ENCODE measurements at places on chromosomes 1 and 21.

DNA sequence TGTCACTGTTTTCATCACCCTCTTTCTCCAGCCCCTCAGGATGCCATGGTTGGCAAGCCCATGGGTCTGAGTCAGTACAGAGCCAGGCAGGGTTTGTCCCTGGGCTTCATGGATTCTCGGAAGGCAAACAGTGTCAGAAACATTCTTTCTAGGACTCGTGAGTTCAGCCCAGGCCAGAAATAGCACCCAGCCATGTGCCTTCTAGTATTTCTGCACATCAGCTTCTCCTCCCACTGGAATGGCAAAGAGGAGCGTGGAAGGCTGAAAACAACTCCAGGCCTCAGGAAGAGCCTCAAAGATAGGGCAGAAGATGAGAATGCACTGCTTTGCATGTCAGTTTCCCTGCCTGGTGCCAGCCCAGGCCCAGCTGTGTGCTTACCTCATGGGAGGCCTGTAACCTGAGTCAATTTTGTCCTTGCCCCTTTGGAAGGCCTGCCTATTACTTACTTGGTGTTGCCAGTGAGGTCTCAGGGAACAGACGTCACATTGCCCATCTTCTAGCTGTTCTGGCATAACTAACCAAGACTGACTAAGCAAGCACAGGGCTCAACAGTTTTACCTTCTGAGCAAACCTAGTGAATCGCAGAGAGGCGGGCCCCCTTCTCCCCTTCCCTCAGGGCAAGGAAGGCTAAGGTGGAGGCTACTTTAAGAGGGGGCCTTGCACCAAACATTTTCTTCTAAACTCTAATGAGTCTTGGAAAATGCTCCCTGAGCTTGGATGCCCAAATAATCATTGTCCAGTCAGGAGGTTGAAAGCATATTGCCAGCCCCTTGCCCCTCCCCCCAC, 42.4 kb downstream of the GLUL start:
- DNase-seq, result no peak

DNA sequence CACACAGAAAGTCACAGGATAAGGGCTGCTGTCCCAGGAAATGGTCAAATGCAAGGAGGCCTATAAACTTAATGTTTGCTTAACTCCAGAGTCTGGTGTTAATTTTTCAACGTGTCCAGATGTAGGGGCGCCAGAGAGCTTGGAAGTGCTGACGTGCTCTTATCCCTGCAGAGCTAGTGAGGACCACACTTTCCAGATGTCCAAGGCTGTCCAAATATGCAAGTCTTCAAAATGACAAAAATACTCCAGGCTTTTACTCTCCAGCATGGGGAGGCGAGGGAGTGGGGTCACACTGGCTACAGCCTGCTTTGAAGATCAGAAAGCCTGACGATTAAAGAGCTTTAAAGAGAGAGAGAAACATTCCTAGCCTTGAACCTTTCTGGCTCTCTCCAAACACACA, 57.6 kb downstream of the ABCA4 start:
- no peak for DNase-seq

- DNase-seq, result no peak
Observed at GRCh38 chr1:81525085-81525484, 275.6 kb upstream of the ADGRL2 start.

- no peak for DNase-seq
Observed at GRCh38 chr1:228152918-228153258, 3.2 kb downstream of the GJC2 start.

DNA sequence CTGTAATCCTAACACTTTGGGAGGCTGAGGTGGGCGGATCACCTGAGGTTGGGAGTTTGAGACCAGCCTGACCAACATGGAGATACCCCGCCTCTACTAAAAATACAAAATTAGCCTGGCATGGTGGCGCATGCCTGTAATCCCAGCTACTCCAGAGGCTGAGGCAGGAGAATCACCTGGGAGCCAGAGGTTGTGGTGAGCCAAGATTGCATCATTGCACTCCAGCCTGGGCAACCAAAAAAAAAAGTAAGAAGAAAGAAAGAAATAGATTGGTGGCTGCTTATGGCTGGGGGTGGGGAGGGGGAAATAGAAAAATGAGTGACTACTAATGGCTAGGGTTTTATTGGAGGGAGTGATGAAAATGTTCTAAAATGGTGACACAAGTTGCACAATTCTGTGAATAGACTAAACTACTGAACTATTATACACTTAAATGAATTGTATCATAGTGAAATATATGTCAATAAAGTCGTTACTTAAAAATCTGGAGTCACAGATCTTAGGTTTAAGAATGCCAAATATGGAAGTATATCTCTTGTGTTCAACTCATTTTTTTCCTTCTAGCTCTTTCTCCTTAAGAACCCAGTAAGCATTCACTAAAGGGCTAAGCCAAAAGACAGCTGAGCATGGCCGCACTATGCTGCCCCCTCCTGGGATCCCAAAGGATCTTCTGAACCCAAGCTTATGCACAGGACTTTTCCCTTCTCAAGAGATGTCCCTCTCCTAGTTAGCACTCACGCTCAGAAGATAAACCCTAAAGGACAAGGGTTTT, 3.2 kb upstream of the NPL start:
- DNase-seq, result no peak

DNA sequence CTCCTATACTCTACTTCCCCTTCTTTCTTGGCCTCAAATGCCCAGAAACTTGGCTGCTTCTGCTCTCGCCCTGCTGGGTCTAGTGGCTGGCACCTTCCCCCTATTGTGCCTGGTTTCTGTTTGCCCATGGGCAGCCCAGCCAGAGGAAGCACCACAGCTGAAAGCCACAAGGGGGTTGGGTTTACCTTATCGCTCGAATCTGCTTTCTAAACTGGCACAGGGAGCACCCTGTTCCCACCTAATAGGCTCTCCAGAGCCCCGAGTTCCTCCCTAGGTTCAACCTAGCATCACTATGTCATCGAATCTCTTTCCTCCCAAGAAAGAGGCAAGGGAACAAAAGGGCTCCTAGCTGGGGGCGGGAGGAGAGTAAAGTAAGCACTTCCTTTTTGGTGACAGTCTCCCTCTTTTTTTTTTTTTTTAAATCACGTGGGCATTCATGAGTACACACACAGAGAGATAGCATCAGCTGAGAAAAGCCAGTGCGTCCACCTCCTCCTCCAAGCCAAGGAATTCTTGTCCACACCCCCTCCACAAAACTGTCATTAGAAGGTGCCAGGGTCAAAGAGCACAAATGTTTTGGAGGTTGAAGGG, 72.8 kb downstream of the PLEKHA6 start:
- no peak for DNase-seq

GRCh38 chr1:172700556-172700955, 41.7 kb downstream of the FASLG start:
- no peak for DNase-seq

DNA sequence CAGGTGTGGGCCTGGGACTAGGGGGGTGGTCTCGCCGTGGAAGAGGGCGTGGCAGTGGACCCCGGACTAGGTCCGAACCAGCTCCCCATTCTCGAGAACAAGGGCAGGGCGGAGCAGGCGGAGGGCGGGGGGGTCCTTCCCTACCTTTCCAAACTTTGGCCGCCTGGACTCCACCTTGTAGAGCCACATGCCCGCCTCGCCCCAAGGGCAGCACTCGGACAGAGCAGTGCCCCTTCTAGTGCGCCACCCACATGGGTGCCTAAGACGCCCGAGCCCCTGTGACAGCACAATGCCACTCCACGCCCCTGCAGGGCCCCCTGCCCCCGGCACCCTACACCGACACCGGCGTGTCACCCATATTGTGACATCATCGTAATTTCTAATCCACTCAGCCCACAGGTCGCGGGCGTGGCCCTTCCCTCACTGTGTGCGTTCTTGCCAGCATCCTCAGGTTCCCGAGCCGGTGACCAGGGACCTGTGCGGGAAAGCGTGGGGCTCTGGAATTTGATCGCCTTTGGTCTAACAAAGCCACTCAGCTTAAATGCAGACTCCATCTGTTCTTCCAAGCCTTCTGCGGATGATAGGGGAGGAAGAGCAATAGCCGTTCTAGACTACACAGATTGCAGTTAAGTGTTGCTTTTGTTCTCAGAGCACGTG, 553 bp upstream of the STMN1 start:
- no peak for DNase-seq

GRCh38 chr1:243487649-243488227, 231.9 kb downstream of the SDCCAG8 start:
- DNase-seq, result no peak

- no peak for DNase-seq
Observed at GRCh38 chr21:33441489-33442477, 38.0 kb downstream of the TMEM50B start.

DNA sequence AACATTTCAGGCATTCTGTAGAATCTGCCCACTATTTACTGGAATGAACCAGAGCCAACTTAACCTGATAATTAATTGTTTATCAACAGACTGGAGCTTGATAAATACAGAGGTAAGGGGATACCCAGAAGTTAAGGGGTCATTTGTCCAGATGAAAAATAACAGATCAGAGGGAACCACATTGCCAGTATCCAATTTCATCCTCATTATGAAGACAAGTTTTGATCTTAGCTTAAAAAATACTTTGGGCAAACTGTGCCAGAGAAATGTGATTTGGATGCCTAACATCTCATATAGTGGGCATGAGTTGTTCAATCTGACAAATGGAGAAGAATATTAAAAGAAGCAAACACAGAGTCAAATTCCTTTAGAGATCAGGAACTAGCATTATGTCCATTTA, 63.7 kb downstream of the IFI44 start:
- DNase-seq, result no peak
